ENCODE measurements at places on chromosomes 13 and 19.

DNA sequence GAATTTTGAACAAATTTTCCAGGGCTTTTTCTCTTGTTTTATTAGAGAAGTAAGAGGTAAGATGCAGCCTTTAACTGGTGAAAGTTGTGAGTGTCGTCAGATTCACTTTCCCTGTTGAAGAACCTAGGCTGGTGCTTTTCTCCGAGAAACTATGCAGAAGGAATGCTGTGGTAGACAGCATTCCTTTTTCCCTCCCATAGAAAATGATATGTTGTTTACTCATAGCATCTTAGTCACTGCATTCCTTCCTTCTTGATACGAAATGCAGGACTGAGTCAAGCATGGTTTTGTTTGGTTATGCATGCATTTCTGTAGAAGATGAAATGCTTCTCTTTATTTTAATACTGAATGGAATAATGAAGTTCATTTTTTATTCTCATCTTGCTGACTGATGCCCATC lies 3.4 kb downstream of the ITGBL1 start:
- no peak for DNase-seq

DNA sequence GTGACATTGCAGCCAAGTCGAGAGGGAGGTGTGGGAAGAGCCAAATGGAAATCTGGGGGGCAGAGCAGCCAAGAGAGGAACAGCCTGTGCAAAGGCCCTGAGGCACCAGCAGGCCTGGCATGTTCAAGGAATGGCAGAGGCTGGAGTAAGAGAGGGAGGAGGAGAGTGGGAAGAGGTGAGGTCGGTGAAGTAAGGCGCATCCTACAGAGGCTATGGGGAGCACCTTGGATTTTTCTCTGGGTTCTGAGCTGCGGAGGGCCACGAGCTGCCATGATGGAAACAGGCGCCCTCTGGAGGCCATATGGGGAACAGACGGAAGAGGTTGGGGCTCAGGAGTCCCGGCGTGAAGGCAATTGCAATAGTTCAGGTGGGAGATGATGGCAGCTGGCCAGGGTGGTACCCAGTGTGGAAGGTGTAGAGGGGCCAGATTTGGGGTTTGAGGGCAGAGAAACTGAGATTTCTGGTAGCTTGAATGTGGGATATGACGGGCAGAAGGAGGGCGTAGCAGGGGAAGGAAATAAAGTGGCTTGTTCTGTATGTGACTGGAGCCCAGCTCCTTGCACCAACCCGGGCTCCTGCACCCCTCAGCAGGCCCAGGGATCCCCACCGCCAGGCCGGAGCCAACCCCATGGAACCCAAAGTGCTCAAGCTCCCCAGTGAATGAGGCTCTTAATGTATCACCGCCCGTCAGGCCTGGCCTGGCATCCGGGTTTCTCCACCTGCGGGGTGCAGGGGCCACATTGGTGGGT lies 20.5 kb upstream of the STRN4 start:
- no peak for DNase-seq

DNA sequence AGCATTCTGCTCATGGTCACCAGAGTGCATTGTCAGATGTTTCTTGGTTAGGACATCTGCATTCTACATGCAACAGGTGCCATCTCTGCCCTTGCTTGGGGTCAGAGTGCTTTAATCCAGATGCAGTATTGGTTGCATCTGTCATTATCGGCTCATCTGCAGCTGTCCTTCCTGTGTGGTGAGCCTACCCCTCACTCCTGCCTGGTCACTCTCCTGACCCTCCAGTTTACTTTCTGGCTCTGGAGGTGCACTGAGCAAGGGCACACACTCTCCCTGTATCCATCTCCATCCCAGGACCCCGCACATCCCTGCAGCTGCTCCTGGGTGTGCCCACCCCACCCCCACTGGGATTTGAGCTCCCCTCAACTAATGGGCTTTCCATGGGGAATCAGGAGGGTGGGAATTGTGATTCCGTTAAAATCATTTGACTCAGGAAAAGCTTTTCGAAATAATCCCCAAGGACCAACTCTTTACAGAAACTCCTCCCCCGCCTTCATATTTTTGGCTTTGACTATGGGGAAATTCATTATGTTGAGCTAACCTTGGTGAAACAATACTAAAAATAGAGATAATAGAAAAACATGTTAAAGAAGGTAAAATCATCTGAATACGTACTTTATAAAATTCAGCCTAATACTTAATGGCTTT lies 70.2 kb downstream of the COL4A2 start:
- DNase-seq: no peak

- DNase-seq: no peak
These were observed 94.2 kb downstream of the ZDHHC20 start for GRCh38 chr13:21364916-21365315.

- DNase-seq: no peak
These were observed 1632.0 kb downstream of the PCDH9 start for GRCh38 chr13:65597839-65598818.

DNA sequence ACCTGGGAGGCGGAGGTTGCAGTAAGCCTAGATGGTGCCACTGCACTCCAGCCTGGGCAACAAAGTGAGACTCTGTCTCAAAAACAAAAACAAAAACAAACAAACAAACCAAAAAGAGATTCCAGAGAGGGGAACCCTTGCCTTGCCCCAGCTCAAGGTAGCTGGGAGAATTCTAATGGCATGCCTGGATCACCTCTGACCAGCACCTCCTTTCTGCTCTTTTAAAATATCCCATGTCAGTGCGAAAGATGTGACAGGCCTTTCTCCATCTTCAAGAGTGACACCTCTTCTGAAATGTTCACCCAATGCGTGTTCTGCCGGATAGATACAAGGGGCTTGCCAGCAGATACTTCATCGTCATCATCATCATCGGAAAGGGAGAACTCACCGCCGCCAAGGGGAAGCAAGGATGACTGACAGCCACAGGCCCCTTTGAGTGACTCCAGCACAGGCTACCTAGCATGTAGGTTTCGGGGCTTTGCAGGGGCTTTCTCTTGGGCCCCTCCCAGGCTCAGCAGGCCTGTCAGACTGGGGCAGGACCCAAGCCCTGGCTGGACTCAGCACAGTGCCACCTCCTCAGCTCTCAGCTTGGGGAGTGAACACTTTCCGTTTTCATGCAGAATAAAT lies 18.9 kb upstream of the LRP3 start:
- no peak for DNase-seq

DNA sequence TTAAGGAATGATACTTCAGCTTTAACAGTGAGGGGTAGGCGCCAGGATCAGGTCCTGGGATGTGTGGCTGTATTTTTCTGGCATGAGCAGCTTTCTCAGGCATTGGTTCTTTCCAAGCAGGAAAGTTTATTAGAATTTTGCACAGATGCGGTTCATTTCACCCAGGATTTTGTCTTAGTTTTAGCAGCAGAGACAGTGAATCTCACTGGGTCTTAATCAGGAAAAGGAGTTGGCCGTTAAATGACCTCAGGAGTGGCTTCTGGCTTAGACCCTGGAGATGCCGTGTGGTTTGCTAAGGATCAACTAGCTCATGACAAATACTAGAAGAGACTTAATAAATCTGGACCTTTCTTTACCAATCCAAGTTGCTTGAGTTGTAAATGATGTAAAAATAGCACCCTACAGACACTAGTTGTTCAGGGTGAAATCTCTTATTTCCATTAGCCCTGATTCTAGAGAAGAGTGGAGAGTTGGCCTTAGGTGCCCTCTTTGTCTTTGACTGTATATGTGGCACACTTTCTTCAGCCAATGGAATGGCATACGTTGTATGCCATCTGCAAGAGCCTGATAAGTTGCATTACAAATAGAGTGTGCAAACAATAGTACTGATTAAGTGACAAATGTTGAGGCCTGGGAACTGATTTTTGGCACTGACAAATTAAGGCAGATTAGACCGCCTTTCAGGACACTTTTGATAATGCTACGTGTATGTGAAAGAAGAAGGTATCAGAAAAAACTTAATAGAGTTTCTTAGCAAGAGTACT lies 34.0 kb downstream of the LRCH1 start:
- DNase-seq: no peak

DNA sequence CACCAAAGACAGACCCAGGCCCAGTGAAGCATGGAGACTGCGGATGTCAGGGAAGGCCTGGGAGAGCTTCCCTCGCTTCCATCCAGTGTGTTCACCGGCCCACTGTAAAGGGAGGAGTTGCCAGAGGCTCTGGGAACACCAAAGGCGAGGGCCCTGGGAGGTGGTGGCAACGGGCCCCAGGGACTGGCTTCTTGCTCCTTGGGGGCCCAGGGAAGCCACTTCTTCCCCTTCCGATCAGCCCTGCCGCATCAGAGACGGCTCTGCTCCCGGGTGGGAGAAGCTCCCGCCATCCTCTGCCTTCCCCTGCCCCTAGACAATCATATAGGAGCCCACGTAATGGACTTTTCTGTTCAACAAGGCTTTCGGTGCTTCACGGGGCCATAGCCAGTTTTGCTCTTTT lies 83.4 kb upstream of the GPR183 start:
- DNase-seq: no peak

GRCh38 chr19:31541396-31541795 lies 192.2 kb upstream of the TSHZ3 start:
- DNase-seq: no peak

- no peak for DNase-seq
These were observed 296.6 kb downstream of the RFC3 start for GRCh38 chr13:34114581-34114980.

DNA sequence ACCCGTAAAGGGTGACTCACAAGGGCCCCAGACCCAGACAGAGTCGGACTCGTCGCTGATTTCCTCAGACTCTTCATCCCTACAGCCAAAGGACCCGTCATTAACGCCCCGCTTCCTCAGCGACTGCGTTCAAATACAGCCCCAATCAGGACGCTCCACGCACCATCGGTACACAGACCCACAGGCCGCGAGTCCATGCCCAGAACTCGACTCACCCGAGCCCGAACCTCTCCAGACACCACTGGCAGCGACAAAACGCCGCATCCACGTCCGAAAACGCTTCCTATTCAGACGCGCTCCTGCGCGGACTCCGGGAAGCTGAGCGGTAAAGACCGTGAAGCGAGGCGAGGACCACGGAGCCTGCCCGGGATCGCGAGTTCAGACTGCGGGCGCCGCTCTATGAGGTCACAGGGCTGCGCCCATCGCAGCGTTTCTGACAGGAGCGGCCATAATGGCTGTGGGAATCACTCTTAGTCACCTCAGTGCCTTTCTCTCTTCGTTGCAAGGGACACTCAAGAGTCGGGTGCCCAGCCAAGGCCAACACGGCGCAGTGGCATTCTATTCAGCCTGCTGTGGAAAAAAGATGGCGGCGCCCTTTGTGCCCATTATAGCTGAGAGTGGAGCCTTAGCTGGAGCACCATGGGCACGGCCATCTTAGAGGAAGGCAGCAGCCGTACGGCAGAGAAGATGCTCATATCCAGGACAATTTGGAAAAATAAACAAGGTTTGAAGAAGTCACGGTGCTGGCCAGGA lies at the start of gene ZNF614:
Gene ZNF614 (minus strand): TSS at position 353 of the 753 bp plus-strand sequence. CDS start 2,634 bp downstream, outside the sequence.
- DNase-seq: peak; percentile 56

- no peak for DNase-seq
These were observed 43.4 kb upstream of the URAD start for GRCh38 chr13:28031896-28032288.

- no peak for DNase-seq
These were observed 153.1 kb downstream of the FGF9 start for GRCh38 chr13:21823949-21824348.

DNA sequence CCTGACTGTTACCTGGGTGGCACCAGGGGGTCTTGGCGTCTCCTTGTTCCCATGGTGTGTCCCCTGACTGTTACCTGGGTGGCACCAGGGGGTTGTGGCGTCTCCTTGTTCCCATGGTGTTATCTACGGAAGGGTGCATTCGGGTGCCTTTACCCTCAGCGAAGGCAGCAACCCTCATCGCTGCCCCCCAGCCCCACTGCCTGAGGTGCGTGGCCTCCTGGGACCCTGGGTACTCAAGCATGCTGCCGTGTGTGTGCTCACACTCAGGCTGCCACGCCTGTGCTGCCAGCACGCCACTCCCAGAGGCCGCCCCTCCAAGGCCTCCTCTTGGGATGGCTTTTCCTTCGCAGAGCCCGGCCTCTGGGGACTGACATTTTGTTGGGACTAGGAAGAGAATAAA lies 25.1 kb downstream of the TFDP1 start:
- DNase-seq: no peak

DNA sequence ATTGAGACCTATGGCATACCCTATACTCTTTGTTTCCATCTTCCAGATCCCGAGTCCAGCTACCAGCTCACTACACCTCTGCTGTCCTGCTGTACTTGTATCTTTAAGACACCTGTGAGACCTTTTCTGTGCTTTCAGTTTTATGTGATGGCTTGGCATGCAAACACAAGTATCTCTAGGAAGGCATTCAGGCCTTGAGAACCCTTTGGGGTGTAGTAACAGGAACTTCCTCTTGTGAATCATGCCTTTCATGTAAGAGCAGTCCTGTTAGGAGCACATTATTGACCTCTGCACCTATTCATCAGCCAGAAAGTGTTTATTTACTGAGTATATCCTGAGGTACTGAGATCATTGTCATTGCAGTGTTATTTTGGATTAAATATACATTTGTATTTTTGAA lies 87.0 kb upstream of the HTR2A start:
- peak; percentile 92 for DNase-seq

- no peak for DNase-seq
These were observed 82.5 kb upstream of the TM9SF2 start for GRCh38 chr13:99418843-99419140.

GRCh38 chr19:37227996-37228395 lies 10.0 kb downstream of the ZNF383 start:
- DNase-seq: no peak

GRCh38 chr13:62331384-62331783 lies 915.7 kb upstream of the PCDH20 start:
- DNase-seq: no peak

GRCh38 chr19:18417250-18418028 lies 1.8 kb upstream of the SSBP4 start:
- DNase-seq: no peak

DNA sequence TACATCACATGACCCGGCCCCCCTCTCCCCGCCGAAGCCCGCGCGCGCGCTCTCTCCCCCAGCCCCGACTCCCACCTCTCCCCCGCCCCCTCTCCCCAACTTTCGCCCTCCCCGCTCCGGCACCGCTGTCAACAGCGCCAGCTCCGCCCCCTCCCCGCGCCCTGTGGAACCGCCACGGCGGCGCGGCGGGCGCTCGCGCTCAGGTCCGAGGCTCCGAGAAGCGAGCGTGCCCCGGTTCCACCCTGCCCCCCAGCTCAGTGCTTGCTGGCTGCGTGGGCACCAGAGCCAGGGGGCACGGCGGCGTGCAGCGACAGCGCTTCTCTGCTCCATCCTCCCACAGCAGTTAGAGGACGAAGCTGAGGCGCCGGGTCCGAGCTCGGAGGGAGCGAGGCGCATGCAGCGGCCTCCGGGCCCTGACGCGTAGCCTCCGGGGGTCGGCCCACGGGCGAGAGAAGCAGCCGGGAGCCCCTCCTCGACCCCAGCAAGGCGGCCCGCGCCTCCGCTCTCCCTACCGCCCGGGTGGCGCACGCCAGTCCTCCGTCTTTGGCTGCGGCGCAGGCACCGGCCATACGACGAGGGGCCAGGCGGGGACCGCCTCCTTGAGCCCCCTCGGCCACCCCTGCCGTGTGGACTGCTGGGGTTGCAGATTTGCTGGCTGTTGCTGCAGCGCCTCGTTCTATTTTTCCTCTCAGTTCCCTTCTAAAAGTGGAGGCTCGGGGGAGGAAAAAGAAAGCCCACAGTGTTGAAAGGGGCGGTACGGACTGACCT lies 109.5 kb downstream of the KCNRG start:
- DNase-seq: no peak
